GM23248 (cell line): ENCODE measurements at places on chromosomes 6 and 20. TPM values are rescaled to one million over a fixed set of nuclear protein-coding genes. Genes with fewer than 3 reads are reported as not detected.

Gene OR2H2
- not detected in 2 replicates for polyA plus RNA-seq

DNA sequence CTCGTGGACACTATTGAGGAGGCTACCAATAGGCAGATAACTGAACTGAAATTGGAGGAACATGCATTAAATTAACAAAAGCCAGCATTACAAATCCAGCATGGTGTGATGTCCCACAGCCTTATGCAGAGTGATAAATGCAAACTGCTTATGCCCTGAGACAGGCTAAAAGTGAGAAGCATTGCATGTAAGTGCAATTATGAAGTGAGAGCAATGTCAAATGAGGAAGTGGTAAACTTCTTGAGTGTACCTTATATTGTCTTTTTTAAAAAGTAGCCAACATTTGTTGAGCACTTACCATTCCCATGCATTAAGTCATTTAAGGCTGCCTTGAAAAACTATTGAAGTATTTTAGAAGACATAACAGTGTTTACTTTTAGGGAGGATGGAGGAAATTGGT is 212.2 kb downstream of the TBC1D7 start:
- no peak for DNase-seq
- no peak overlapping the region for H3K27ac ChIP-seq
- H3K4me1 ChIP-seq, result no peaks in the 10 kb centered on the region
- H3K36me3 ChIP-seq, result no peaks in the 10 kb centered on the region
- H3K27me3 ChIP-seq, result no peaks in the 10 kb centered on the region; the same call in 1 of the 2 replicates

- no peaks in the 10 kb centered on the region for H3K4me1 ChIP-seq
- H3K36me3 ChIP-seq, result no peaks in the 10 kb centered on the region
- peaks cover 61% of the 10 kb centered on the region for H3K27me3 ChIP-seq
- H3K27ac ChIP-seq, result no peak overlapping the region
- H3K4me3 ChIP-seq, result no peak overlapping the region
These were observed 17.5 kb upstream of the SPO11 start for GRCh38 chr20:57312138-57312537.

- no peaks in the 10 kb centered on the region for H3K36me3 ChIP-seq
- peak; percentile 71 for DNase-seq
- H3K27ac ChIP-seq, result no peak overlapping the region
- no peaks in the 10 kb centered on the region for H3K27me3 ChIP-seq
- peaks cover 11% of the 10 kb centered on the region for H3K4me1 ChIP-seq
- H3K4me3 ChIP-seq, result no peak overlapping the region
These were observed 94.0 kb downstream of the SGK1 start for GRCh38 chr6:134223796-134224420.

Gene SDCBP2
- polyA plus RNA-seq, result 4.1 and 4.2 TPM in 2 replicates

DNA sequence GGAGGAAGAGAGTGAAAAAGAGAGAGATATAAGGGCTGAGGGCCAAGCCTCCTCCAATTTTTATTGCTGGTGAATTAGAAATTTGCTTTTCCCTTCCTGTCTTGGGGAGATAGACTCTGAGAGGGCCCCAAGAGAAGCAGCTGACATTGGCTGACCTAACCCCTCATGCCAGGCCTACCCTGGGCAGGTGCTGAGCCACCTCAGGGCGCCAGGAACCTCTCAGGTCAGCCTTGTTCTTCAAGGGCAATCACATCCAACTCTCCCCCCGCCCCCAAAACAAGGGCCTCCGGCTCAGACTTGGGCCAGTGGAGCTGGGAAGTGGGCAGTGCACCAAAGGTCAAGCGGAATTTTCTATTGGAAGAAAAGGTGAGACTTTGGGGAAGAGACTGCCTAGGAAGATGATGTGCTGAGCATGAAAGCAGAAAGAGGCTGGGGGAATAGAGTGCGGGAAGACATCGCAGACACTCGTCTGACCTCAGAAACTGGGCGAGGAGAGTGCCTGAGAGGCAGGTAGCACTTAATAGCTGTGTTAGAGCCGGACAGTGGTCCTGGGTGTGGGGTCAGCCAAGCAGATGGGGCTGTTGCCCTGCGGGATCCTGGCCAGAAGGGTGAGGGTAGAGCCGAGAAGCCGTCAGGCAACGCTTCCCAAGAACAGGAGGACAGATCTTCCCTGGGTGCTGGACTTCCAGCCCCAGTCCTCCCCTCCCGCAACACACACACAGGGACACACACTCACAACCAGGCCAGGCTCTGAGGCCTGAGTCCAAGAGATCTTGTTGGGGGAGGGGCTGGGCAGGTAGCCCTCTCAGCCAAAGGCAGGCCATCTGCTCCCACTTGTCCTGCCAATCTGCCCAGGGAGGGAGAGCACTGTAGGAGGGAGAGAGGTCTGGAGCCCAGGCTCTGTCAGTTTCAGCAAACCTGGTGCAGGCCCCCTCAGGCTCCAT is 3.7 kb upstream of the FASTKD5 start:
- H3K36me3 ChIP-seq, result no peaks in the 10 kb centered on the region
- no peak for DNase-seq
- no peak overlapping the region for H3K27ac ChIP-seq
- H3K4me1 ChIP-seq, result peaks cover 3% of the 10 kb centered on the region; the same call in 1 of the 2 replicates
- no peaks in the 10 kb centered on the region for H3K27me3 ChIP-seq

DNA sequence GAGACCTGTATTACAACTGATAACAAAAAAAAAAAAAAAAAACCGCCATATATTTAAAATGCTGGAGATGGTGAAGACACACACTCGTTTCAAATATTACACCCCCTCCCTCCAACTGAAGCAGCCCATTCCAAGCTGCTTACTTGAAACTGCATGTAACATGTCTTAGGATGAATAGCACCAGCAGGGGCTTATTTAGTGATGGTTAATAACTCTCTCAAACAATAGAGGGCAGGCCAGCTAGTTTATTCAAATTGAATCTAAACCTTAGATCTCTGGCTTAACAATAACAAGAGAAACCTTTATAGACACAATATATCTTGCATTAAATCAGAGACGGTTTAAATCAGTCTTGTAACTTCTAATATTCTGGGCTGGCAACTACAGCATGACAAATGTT is 9.3 kb upstream of the JPH2 start:
- H3K4me1 ChIP-seq, result peaks cover 6% of the 10 kb centered on the region
- no peak overlapping the region for H3K27ac ChIP-seq
- peak; percentile 15 for DNase-seq
- H3K36me3 ChIP-seq, result peaks cover 39% of the 10 kb centered on the region
- no peak overlapping the region for H3K4me3 ChIP-seq
- H3K27me3 ChIP-seq, result no peaks in the 10 kb centered on the region

DNA sequence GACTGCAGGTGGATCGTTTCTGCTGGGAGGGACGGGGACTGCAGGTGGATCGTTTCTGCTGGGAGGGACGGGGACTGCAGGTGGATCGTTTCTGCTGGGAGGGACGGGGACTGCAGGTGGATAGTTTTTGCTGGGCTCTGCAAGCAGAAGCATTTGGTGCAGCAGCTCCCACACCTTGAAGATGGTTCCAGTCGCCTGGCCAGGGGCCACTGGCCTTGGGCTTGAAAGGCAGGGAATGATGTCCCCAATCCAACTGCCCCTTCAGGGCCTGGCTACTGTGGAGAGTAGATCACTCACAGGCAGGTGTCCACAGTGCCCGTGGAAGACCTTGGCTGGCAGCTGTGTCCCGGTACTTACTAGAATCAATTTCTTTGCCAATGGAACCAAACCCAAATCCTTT is 68.2 kb downstream of the PSMG4 start:
- DNase-seq, result no peak
- H3K27me3 ChIP-seq, result no peaks in the 10 kb centered on the region
- peaks cover 23% of the 10 kb centered on the region for H3K4me1 ChIP-seq
- H3K4me3 ChIP-seq, result no peak overlapping the region
- H3K36me3 ChIP-seq, result no peaks in the 10 kb centered on the region

- no peaks in the 10 kb centered on the region for H3K27me3 ChIP-seq
- no peaks in the 10 kb centered on the region for H3K36me3 ChIP-seq
- no peak overlapping the region for H3K4me3 ChIP-seq
These were observed 28.4 kb upstream of the ARMH2 start for GRCh38 chr6:24827162-24827561.

- DNase-seq, result no peak
- no peaks in the 10 kb centered on the region for H3K27me3 ChIP-seq
- H3K36me3 ChIP-seq, result no peaks in the 10 kb centered on the region
- 0 out of 2 replicates have a peak, but pooled peaks cover 3% of the 10 kb centered on the region for H3K4me1 ChIP-seq
- no peak overlapping the region for H3K4me3 ChIP-seq
These were observed 375.4 kb upstream of the RSPO3 start for GRCh38 chr6:126743076-126743475.

- H3K4me1 ChIP-seq, result no peaks in the 10 kb centered on the region
- no peaks in the 10 kb centered on the region for H3K36me3 ChIP-seq
- H3K27me3 ChIP-seq, result no peaks in the 10 kb centered on the region
- no peak overlapping the region for H3K4me3 ChIP-seq
- DNase-seq, result no peak
- no peak overlapping the region for H3K27ac ChIP-seq
These were observed 198.0 kb downstream of the SOX4 start for GRCh38 chr6:21791581-21791980.

DNA sequence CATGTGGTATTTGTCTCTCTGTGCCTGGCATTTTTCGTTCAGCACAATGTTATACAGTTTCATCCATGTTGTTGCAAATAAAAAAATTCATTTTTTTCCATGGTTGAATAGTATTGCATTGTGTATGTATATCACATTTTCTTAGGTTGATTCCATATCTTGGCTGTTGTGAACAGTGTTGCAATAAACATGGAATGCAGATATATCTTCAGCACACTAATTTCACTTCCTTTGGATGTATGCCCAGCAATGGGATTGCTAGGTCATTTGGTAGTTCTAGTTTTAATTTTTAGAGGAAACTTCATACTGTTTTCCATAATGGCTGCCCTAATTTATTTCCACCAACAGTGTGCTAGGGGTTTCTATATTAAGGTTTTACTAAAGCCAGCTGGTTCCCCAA is 52.6 kb downstream of the GFRAL start:
- no peaks in the 10 kb centered on the region for H3K27me3 ChIP-seq
- no peak for DNase-seq
- H3K27ac ChIP-seq, result no peak overlapping the region
- no peak overlapping the region for H3K4me3 ChIP-seq
- no peaks in the 10 kb centered on the region for H3K4me1 ChIP-seq
- no peaks in the 10 kb centered on the region for H3K36me3 ChIP-seq

Gene KCNQ5
- polyA plus RNA-seq, result 4.9 and 5.7 TPM in 2 replicates

DNA sequence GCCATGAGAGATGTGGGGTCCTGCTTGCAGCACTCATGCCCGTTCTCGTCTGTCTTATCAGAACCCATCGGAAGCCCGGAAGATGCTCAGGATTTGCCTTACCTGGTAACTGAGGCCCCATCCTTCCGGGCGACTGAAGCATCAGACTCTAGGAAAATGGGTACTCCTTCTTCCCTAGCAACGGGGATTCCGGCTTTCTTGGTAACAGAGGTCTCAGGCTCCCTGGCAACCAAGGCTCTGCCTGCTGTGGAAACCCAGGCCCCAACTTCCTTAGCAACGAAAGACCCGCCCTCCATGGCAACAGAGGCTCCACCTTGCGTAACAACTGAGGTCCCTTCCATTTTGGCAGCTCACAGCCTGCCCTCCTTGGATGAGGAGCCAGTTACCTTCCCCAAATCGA is 8.3 kb downstream of the PI16 start:
- peaks cover 9% of the 10 kb centered on the region; the same call in 1 of the 2 replicates for H3K36me3 ChIP-seq
- peak; percentile 45 for DNase-seq
- no peak overlapping the region for H3K27ac ChIP-seq
- peaks cover 13% of the 10 kb centered on the region for H3K4me1 ChIP-seq
- H3K27me3 ChIP-seq, result no peaks in the 10 kb centered on the region
- no peak overlapping the region for H3K4me3 ChIP-seq

Gene VIP
- polyA plus RNA-seq, result 0.20 TPM in 1 of 2 replicates, not detected in the other

Gene SMPDL3A
- 14.3 and 15.4 TPM in 2 replicates for polyA plus RNA-seq

DNA sequence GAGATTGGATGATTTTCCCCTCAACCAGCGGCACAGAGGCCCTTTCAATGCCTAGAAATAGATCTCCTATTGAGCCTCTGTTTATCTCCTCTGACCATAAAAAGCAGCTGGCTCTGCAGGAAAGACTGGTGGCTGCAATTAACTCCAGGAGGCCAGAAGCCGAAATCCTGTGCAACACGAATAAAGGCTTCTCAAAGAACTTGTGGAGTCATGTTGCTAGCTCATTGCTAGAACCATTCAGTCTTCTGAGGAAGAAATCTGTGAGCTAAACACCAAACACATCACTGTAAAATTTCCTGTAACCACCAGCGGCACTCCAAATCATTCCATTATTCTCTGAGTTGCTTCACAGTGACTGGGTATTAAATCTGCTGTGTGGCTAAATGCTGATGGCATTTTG is 49.1 kb upstream of the TPD52L1 start:
- H3K4me1 ChIP-seq, result peaks cover 51% of the 10 kb centered on the region
- no peaks in the 10 kb centered on the region for H3K36me3 ChIP-seq
- H3K27me3 ChIP-seq, result no peaks in the 10 kb centered on the region

DNA sequence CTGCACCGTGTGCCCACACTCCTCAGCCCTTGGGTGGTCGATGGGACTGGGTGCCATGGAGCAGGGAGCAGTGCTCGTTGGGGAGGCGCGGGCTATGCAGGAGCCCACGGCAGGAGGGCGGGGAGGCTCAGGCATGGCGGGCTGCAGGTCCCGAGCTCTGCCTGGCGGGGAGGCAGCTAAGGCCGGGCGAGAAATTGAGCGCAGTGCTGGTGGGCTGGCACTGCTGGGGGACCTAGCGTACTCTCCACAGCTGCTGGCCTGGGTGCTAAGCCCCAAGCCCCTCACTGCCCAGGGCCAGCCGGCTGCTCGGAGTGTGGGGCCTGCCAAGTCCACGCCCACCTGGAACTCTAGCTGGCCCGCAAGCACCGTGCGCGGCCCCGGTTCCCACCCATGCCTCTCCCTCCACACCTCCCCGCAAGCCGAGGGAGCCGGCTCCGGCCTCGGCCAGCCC is 55.9 kb upstream of the ECI2 start:
- no peak overlapping the region for H3K27ac ChIP-seq

GRCh38 chr20:43824309-43825050 is 90.2 kb upstream of the TOX2 start:
- no peak overlapping the region for H3K4me3 ChIP-seq
- no peaks in the 10 kb centered on the region for H3K36me3 ChIP-seq
- H3K27me3 ChIP-seq, result peaks cover 34% of the 10 kb centered on the region
- DNase-seq, result peak; percentile 39
- no peak overlapping the region for H3K27ac ChIP-seq
- no peaks in the 10 kb centered on the region for H3K4me1 ChIP-seq

Gene ARMH2
- not detected in 2 replicates for polyA plus RNA-seq

Gene CLDN20
- polyA plus RNA-seq, result not detected in 2 replicates

Gene CALHM6
- 1.6 and 1.7 TPM in 2 replicates for polyA plus RNA-seq
